Breast epithelium (tissue), 4 donors: ENCODE measurements at places on chromosomes 4 and X. TPM values are rescaled to one million over a fixed set of nuclear protein-coding genes. Genes with fewer than 3 reads are reported as not detected.

Gene S100P
- 0.98 TPM for total RNA-seq

GRCh38 chr4:118920247-118920646 lies 31.6 kb downstream of the SYNPO2 start:
- H3K27me3 ChIP-seq: no peaks in the 10 kb centered on the region
- DNase-seq: no peak
- no peaks in the 10 kb centered on the region for H3K4me1 ChIP-seq
- H3K36me3 ChIP-seq: no peaks in the 10 kb centered on the region
- no peak overlapping the region for H3K4me3 ChIP-seq
- H3K27ac ChIP-seq: peak overlapping the region; percentile 0

DNA sequence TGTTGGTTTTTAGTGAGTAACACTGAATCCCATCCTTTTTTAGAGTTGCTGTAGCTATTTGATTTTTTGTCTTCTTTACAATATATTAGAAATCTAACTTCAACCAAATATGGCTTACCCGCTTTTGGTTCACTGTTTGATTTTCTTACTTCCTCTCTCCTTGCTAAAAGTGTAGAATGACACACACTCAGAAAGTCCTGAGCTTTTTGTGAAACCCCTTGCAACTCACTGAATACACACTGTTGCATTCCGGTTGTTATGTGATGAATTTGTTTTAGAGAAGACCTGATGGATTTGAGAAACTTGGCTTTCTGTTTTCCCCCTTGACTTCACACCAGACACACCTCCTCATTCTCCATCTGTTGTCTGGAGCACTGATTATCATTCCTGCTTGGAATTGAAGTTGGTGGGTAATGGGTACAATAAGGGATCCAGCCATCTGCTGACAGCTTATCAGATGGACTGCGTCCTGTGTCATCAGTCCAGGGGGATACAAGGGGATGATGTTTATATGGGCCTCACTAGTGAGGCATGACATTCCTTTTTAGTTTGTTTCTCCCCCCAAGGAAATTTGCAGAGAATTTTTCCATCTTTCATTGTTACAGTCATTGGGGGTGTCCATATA lies 5.2 kb downstream of the TMEM164 start:
- peaks cover 35% of the 10 kb centered on the region for H3K27me3 ChIP-seq
- no peak overlapping the region for H3K27ac ChIP-seq
- H3K36me3 ChIP-seq: no peaks in the 10 kb centered on the region

- H3K4me1 ChIP-seq: no peaks in the 10 kb centered on the region
- no peaks in the 10 kb centered on the region for H3K36me3 ChIP-seq
- peaks cover 31% of the 10 kb centered on the region for H3K27me3 ChIP-seq
Measured at GRCh38 chrX:15404401-15405096, 20.3 kb upstream of the VEGFD start.

Gene BMX
- 2.3 TPM for total RNA-seq

Gene CFP
- 2.6 TPM for total RNA-seq

Gene ABCG2
- 6.9 TPM for total RNA-seq

GRCh38 chrX:84469226-84469625 lies 33.0 kb downstream of the HDX start:
- no peak overlapping the region for H3K27ac ChIP-seq
- no peaks in the 10 kb centered on the region for H3K36me3 ChIP-seq
- H3K27me3 ChIP-seq: peaks cover 4% of the 10 kb centered on the region

GRCh38 chr4:59904331-59904730 lies 1295.8 kb upstream of the ADGRL3 start:
- H3K36me3 ChIP-seq: no peaks in the 10 kb centered on the region
- peak; percentile 62 for DNase-seq
- no peak overlapping the region for H3K4me3 ChIP-seq
- H3K27ac ChIP-seq: no peak overlapping the region
- no peaks in the 10 kb centered on the region for H3K27me3 ChIP-seq

Gene GATA1
- not detected for total RNA-seq

GRCh38 chr4:25421816-25422525 lies 44.9 kb downstream of the ANAPC4 start:
- H3K36me3 ChIP-seq: no peaks in the 10 kb centered on the region
- H3K27ac ChIP-seq: no peak overlapping the region
- no peaks in the 10 kb centered on the region for H3K27me3 ChIP-seq

GRCh38 chr4:137664046-137664387 lies 131.7 kb upstream of the PCDH18 start:
- no peaks in the 10 kb centered on the region for H3K27me3 ChIP-seq
- no peaks in the 10 kb centered on the region for H3K36me3 ChIP-seq
- H3K4me1 ChIP-seq: no peaks in the 10 kb centered on the region
- no peak overlapping the region for H3K4me3 ChIP-seq
- H3K27ac ChIP-seq: peak overlapping the region; percentile 10

Gene ZCCHC18
- 0.59 TPM for total RNA-seq

DNA sequence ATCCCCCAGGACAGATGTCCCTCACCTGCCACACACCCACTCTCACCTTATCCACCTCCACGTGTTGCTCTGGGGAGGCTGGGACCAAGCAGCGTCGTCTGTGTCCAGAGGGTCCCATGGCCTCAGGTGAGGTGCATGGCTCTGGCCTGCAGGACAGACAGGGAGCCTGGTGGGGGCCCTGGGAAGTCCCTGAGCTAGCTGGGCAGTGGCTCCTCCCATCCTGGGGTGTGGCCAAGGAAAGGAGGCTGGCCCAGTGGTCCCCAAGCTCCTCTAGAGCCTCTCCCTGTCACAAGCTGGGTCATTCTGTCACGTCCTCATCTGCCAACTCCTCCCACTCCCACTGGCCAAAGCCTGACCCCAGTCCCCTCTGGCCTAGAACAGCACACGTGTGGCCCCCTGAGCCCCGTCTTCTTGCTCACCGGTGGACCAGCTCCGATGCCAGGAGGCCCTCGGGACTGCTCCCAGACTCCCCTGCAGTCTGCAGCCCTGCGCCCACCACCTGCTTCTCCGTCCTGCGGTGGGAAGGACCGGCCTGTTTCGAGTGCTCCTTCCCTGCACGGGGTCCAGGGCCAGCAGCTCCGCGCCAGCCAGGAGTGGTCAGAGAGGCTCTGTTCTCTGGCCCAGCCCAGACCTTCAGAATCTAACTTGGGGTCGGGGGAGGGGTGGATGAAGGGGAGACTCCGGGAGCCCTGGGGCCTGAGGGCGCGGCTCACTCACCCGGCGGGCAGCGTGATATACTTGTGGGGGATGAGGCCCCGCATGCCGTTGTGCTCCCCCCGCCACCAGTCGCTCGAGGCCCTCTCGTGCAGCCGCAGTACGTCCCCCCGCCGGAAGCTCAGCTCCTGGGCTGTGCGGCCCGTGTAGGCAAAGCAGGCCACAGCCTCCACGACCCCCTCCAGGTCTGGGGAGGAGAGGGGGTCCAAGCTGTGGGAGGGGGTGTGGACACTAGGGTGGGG lies 4.8 kb downstream of the AVPR2 start:
- no peak overlapping the region for H3K27ac ChIP-seq
- DNase-seq: no peak
- H3K4me1 ChIP-seq: no peaks in the 10 kb centered on the region
- H3K4me3 ChIP-seq: no peak overlapping the region
- H3K36me3 ChIP-seq: no peaks in the 10 kb centered on the region
- H3K27me3 ChIP-seq: peaks cover 84% of the 10 kb centered on the region
